HCT116 (cell line): ENCODE measurements at places on chromosomes 13 and 19. TPM values are rescaled to one million over a fixed set of nuclear protein-coding genes. Genes with fewer than 3 reads are reported as not detected.

PTH2 gene
- 9.5 TPM for total RNA-seq

ZNF723 gene
- not detected for total RNA-seq

CACNG8 gene
- 0.93 TPM for total RNA-seq

SYT3 gene
- 4.6 TPM for total RNA-seq

SBSN gene
- total RNA-seq: 0.66 TPM

SCAMP4 gene
- total RNA-seq: 63.3 TPM

RUBCNL gene
- total RNA-seq: 0.42 TPM

UBE2L5 gene
- total RNA-seq: 0.15 TPM

LHB gene
- total RNA-seq: 3.7 TPM

DNA sequence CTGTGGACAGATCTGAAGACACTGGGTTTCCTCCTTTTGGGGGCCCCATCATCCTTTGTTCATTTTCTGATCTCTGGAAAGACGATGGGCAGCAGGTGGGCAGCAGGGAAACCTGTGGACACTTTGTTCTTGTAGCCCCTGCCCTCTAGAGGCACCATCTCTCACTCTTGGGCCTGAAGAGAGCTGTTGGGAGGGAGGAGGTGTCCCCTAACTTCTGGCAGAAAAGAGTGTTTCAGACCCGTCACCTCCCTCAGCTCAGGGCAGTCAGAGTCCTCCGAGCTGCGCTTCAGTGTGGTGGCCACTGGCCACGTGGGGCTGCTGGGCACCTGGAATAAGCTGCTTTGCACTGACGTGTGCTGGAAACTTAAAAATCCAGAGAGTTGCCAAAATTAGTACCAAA is 26.9 kb upstream of the RNF17 start:
- H3K4me3 ChIP-seq: no peak overlapping the region
- H3K27me3 ChIP-seq: no peaks in the 10 kb centered on the region
- H3K4me1 ChIP-seq: no peaks in the 10 kb centered on the region
- no peak for DNase-seq
- H3K36me3 ChIP-seq: no peaks in the 10 kb centered on the region

DNA sequence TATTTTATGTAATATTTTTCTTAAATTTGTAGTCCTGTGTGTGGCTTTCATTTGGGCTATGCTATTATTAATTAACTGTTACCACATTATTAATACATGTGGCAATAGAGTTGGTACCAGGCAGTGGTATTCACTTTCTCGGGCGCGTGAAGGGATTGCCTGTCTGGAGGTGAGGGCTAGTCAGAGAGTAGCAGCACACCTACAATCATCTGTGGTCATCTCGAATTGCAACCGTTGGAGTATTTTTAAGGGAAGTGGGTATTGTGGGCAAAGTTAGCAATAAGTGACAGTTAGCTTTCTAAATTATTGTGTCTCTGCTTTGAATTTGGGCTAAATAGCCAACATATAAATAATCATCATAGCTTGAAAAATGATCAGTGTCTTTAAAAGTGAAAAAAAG is 20.0 kb upstream of the GPR18 start:
- no peaks in the 10 kb centered on the region for H3K36me3 ChIP-seq
- DNase-seq: no peak
- H3K27ac ChIP-seq: no peak overlapping the region
- H3K4me3 ChIP-seq: no peak overlapping the region
- H3K4me1 ChIP-seq: peaks cover 4% of the 10 kb centered on the region; the same call in 1 of the 2 replicates

GRCh38 chr19:46466536-46467196 is 4.7 kb downstream of the PNMA8A start:
- no peaks in the 10 kb centered on the region for H3K4me1 ChIP-seq
- H3K4me3 ChIP-seq: no peak overlapping the region
- H3K36me3 ChIP-seq: no peaks in the 10 kb centered on the region
- no peak overlapping the region for H3K27ac ChIP-seq

DNA sequence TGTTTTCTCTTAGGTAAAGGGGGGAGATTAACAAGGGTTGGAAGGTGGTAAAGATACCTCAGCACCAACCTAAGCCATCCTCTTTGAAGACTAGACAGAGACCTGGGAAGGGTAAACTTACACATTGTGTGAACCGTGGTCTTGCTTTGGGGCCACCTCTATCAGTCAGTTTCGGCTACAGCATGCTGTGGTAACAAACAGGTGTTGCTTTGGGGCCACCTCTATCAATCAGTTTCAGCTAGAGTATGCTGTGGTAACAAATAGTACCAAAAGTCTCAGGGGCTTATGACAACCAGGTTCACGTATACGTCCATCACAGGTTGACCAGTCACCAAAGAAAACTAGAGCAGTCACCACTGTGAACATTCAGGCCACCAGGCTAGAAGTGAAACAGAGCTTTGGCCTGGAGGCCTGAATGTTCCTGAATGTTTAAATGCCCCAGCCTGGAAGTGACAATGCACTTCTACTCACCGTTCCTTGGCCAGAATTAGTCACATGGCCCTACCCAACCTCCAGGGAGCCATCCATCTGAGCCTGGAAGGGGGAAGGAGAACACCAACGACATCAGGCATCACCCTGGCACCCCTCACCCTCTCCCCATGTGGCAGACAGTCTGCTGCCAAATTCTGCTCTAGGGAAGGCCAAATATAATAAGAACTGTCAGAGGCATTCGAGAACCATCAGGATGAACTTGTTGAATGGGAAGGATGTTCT is 3.8 kb downstream of the FXYD7 start:
- DNase-seq: no peak
- no peaks in the 10 kb centered on the region for H3K36me3 ChIP-seq
- no peak overlapping the region for H3K27ac ChIP-seq
- peaks cover 13% of the 10 kb centered on the region for H3K4me1 ChIP-seq
- H3K4me3 ChIP-seq: no peak overlapping the region

GRCh38 chr13:95956589-95957148 is 96.5 kb downstream of the UGGT2 start:
- DNase-seq: no peak
- H3K36me3 ChIP-seq: no peaks in the 10 kb centered on the region
- no peaks in the 10 kb centered on the region for H3K4me1 ChIP-seq
- no peaks in the 10 kb centered on the region for H3K27me3 ChIP-seq
- no peak overlapping the region for H3K4me3 ChIP-seq
- no peak overlapping the region for H3K27ac ChIP-seq

GRCh38 chr19:35073941-35074340 is 32.4 kb downstream of the HPN start:
- H3K4me1 ChIP-seq: no peaks in the 10 kb centered on the region; the same call in 1 of the 2 replicates
- H3K4me3 ChIP-seq: no peak overlapping the region
- no peaks in the 10 kb centered on the region for H3K36me3 ChIP-seq

DNA sequence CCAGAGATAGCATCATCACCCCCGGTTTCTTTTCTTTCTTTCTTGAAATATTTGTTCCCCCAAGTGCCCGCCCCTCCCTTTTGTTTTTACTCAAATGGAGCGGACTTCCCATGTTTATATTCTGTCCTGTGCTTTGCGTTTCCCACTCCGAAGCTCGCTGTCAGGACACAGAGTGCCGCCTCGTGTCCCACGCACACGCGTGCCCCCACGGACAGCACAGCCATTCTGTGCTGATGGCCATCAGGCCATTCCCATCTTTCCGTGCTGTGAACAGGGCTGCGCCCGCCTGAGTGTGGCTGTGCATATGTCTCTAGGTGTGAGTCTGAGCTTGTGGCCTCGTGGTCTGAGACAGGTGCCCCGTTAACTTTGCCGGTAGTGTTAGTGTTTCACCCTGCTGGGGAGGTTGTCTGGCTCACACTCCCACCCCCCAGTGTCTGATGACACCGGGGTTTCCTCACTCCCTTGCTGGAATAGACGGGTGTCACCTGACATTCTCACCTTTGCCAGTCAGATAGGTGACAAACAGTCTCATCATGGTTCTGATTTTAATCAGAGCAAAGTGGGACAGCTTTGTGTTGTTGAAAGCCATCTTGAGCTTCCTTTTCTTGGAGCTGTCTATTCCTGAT is 6.9 kb downstream of the PAK4 start:
- H3K27ac ChIP-seq: no peak overlapping the region
- no peaks in the 10 kb centered on the region for H3K36me3 ChIP-seq
- H3K4me1 ChIP-seq: peaks cover 32% of the 10 kb centered on the region
- DNase-seq: no peak

GRCh38 chr13:110468986-110469495 is 92.5 kb downstream of the RAB20 start:
- no peaks in the 10 kb centered on the region for H3K36me3 ChIP-seq
- DNase-seq: no peak
- no peak overlapping the region for H3K27ac ChIP-seq
- H3K4me3 ChIP-seq: no peak overlapping the region
- no peaks in the 10 kb centered on the region for H3K4me1 ChIP-seq

- H3K27ac ChIP-seq: no peak overlapping the region
- DNase-seq: no peak
- H3K27me3 ChIP-seq: no peaks in the 10 kb centered on the region
Observed at GRCh38 chr19:29880498-29881081, 61.4 kb upstream of the URI1 start.

- DNase-seq: no peak
- H3K4me1 ChIP-seq: peaks cover 4% of the 10 kb centered on the region; the same call in 1 of the 2 replicates
- H3K27ac ChIP-seq: peak overlapping the region; percentile 98
- no peaks in the 10 kb centered on the region for H3K27me3 ChIP-seq
- H3K4me3 ChIP-seq: peak overlapping the region; percentile 82
- H3K36me3 ChIP-seq: peaks cover 28% of the 10 kb centered on the region; the same call in 1 of the 2 replicates
Observed at GRCh38 chr19:44644402-44645016, 799 bp downstream of the PVR start.

DNA sequence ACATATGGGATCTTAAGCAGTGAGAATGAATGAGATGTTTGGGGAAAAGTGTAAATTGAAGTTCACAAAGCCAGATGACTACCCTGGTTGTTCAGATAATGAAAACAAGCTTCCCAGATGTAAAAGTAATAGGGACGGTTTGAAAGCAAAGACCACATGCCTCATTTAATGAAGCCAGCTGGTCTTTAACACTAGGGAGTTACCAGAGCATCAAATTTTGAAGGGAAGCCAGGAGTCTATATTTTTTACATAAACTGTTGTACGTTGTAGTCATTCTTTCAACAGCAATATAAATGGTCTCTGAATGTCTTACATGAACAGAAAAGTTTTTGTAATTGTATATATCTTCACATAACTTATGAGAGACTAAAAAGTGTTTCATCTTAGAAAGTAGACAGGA is 2604.5 kb upstream of the PCDH20 start:
- H3K36me3 ChIP-seq: no peaks in the 10 kb centered on the region
- no peak overlapping the region for H3K4me3 ChIP-seq
- H3K27ac ChIP-seq: no peak overlapping the region
- no peaks in the 10 kb centered on the region for H3K27me3 ChIP-seq
- no peaks in the 10 kb centered on the region for H3K4me1 ChIP-seq

- no peaks in the 10 kb centered on the region for H3K4me1 ChIP-seq
- H3K27me3 ChIP-seq: peaks cover 3% of the 10 kb centered on the region; the same call in 1 of the 2 replicates
- no peak overlapping the region for H3K27ac ChIP-seq
- H3K36me3 ChIP-seq: no peaks in the 10 kb centered on the region
Observed at GRCh38 chr13:28408235-28408848, 86.6 kb downstream of the FLT1 start.

DNA sequence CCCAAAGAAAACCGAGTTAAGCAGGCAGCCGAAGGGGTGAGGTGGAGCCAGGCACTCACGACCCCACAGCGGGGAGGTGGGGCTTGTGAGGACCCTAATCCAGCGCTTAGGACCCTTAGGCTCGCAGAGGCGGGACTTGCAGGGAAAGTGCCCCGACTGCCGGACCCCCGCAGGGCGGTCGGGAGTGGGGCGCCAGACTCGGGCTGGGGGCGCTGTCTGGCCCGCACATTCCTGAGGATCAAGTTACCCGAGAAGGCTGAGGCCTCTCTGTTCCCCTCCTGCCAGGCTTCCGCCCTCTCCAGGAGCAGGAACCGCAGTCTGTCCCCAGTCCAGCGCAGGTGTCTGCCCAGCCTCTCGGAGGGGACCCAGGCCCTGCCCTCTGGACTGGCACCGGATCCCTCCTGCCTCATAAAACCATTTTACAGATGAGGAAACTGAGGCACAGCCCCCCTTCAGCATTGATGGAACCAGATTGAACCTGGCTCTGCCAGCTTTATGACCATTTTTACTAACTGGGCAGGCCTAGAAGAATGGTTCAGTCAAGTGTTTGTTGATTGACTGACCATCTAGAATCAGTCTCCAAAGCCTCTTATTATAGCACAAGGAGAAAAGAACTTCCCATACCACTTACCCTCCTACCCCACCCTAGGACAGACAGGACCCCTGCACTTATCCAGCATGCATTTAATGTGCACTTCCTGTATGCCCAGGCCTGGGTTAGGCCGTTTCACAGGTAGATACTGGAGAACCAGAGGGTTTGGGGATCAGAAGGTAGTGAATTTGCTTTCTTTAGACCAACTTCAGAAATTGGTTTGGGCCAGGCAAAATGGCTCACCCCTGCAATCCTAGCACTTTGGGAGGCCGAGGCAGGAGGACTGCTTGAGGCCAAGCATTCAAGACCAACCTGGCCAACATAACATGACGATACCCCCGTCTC is 6.7 kb upstream of the JUND start:
- no peak overlapping the region for H3K4me3 ChIP-seq
- peaks cover 61% of the 10 kb centered on the region for H3K4me1 ChIP-seq
- no peak for DNase-seq
- no peaks in the 10 kb centered on the region for H3K36me3 ChIP-seq
- no peaks in the 10 kb centered on the region for H3K27me3 ChIP-seq

- no peak overlapping the region for H3K27ac ChIP-seq
- no peaks in the 10 kb centered on the region for H3K36me3 ChIP-seq
- DNase-seq: no peak
- no peaks in the 10 kb centered on the region for H3K27me3 ChIP-seq
- H3K4me3 ChIP-seq: no peak overlapping the region
Observed at GRCh38 chr19:14795078-14795721, 16.8 kb upstream of the ADGRE2 start.

DNA sequence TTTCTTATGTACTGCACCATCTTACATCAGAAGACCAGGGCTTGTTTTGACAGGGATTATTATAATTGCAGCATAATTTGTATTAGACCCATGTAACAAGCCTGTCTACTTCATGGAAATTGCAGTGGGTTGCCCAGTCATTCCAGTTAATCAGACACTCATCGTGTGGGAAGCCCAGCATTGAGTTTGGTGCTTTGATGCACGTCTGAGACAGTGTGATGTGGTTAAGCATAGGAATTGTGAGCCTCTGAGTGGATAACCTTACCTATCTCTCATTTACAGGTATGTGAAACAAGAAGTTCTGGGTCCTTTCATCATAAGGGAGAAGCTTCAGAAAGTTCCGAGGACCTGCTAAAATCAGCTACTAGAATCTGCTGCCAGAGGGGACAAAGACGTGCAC is 12.8 kb downstream of the RGCC start:
- no peak for DNase-seq
- no peaks in the 10 kb centered on the region for H3K36me3 ChIP-seq
- no peak overlapping the region for H3K4me3 ChIP-seq
- peaks cover 1% of the 10 kb centered on the region; the same call in 1 of the 2 replicates for H3K4me1 ChIP-seq

- no peak for DNase-seq
- no peaks in the 10 kb centered on the region for H3K27me3 ChIP-seq
- no peaks in the 10 kb centered on the region for H3K4me1 ChIP-seq
- no peaks in the 10 kb centered on the region for H3K36me3 ChIP-seq
- no peak overlapping the region for H3K4me3 ChIP-seq
Observed at GRCh38 chr13:81199956-81200355, 859.0 kb upstream of the SPRY2 start.

- DNase-seq: no peak
- H3K4me3 ChIP-seq: no peak within 1 kb of the TSS
- no peaks in the 10 kb centered on the region for H3K36me3 ChIP-seq
- no peaks in the 10 kb centered on the region for H3K4me1 ChIP-seq
- H3K27me3 ChIP-seq: no peaks in the 10 kb centered on the region; the same call in 1 of the 2 replicates
Observed at GRCh38 chr19:47821460-47822020, at the start of gene CRX. CRX (plus strand) TSS chr19:47821937; CDS start chr19:47834444, 12,507 bp downstream.

GRCh38 chr19:991174-991931 is 7.2 kb downstream of the WDR18 start:
- no peaks in the 10 kb centered on the region for H3K27me3 ChIP-seq
- peak overlapping the region; percentile 50; the same call in 1 of the 2 replicates for H3K27ac ChIP-seq
- H3K4me3 ChIP-seq: no peak overlapping the region
- H3K36me3 ChIP-seq: peaks cover 13% of the 10 kb centered on the region
- DNase-seq: peak; percentile 22
